ENCODE measurements at places on chromosomes 1 and 21. TPM values are rescaled to one million over a fixed set of nuclear protein-coding genes. Genes with fewer than 3 reads are reported as not detected.

KMO gene
- total RNA-seq, result 0.06 TPM

FOXJ3 gene
- 14.0 TPM for total RNA-seq

HCRTR1 gene
- 0.26 TPM for total RNA-seq

NR1I3 gene
- total RNA-seq, result not detected

CD2 gene
- not detected for total RNA-seq

CENPL gene
- total RNA-seq, result 15.4 TPM

TMPRSS2 gene
- total RNA-seq, result not detected

TNFRSF4 gene
- total RNA-seq, result 0.13 TPM

CLCNKA gene
- total RNA-seq, result not detected

TDRD5 gene
- not detected for total RNA-seq

LMX1A gene
- not detected for total RNA-seq

UBL4B gene
- not detected for total RNA-seq

OR2T2 gene
- not detected for total RNA-seq
